Kasumi-1 (cell line): ENCODE measurements at places on chromosomes 12 and 14.

- no peak for DNase-seq
Observed at GRCh38 chr12:93686572-93687356, 9.6 kb downstream of the CRADD start.

GRCh38 chr12:29242921-29243431 is 93.9 kb downstream of the FAR2 start:
- DNase-seq = peak; percentile 94

DNA sequence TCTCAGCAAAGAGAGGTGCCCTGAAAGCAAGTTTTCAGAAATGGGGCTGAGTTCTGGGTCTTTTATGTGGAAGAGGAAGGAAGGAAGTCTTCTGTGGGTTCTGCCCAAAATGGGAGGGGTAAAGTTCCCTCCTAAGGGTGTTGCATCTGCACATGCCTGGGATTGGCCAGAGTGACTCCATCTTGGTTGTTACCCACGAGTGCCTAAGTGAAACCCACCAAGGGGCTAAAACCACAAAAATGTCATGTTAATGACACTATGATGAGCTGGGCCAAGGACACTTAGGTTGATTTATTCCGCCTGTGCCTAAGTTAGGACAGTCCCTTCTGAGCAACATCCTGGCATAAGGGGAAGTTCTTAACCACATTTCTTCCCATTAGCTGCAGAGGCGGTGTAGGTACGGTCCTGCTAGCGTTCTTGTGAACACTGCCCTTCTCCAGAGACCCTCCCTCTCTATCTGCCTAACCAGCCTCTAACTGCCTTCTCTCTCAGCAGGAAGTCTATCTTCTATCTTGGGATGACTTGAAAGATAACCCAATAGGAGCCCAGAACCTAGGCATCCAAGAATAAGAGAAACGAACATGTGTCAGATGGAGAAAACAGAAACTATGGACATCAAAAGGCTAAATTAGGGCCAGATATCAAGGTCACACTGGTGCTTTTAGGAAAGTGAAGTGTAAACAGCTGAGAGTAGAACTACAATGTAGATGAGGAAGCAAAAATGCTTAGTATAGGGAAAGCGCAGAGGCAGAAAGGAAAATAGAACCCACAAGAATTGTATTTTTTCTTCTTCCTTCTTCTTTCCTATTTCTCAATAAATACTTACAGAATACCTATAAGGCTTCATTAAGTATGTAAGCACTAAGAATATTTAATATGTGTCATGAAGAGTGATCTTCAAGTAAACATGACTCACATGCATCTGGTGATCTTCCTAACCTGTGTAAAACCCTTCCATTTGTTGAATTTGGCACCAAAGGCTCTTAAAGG is 104.2 kb upstream of the AMN1 start:
- peak; percentile 92 for DNase-seq

DNA sequence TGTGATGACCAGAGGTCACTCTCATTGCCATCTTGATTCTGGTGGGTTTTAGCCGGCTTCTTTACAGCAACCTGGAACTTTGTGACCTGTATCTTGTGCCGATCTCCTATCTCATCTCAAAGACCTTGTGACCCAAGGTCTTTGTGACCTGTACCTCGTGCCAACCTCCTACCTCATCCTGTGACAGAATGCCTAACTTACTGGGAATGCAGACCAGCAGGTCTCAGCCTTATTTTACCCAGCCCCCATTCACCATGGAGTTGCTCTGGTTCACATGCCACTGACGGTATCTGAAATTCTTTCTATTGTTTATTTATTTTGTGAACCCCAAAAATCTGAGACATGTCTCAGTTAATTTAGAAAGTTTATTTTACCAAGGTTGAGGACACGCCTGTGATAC is 7.4 kb upstream of the HSPB8 start:
- no peak for DNase-seq
